ENCODE measurements at places on chromosomes 6 and 20.

- DNase-seq: no peak
Observed at GRCh38 chr6:25829375-25829774, 2.5 kb downstream of the SLC17A1 start.

DNA sequence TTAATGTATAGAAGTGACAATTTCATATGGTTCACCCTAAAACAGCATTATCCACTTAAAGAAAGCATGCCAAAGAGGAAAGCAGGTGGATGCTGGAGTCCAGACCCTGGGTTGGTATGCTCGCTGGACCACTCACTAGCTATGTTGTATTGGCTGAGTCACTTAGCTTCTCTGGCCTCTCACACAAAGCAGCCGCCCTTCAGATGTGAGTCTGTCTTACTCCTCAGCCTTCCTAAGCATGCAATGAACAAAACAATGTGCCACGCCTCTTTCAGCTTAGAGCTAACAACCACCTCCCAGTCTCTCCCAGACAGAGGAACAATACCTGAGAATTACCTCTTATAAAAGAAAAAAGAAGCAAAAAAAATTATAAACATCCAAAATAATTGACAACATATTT lies 29.4 kb downstream of the SIM1 start:
- DNase-seq: no peak

DNA sequence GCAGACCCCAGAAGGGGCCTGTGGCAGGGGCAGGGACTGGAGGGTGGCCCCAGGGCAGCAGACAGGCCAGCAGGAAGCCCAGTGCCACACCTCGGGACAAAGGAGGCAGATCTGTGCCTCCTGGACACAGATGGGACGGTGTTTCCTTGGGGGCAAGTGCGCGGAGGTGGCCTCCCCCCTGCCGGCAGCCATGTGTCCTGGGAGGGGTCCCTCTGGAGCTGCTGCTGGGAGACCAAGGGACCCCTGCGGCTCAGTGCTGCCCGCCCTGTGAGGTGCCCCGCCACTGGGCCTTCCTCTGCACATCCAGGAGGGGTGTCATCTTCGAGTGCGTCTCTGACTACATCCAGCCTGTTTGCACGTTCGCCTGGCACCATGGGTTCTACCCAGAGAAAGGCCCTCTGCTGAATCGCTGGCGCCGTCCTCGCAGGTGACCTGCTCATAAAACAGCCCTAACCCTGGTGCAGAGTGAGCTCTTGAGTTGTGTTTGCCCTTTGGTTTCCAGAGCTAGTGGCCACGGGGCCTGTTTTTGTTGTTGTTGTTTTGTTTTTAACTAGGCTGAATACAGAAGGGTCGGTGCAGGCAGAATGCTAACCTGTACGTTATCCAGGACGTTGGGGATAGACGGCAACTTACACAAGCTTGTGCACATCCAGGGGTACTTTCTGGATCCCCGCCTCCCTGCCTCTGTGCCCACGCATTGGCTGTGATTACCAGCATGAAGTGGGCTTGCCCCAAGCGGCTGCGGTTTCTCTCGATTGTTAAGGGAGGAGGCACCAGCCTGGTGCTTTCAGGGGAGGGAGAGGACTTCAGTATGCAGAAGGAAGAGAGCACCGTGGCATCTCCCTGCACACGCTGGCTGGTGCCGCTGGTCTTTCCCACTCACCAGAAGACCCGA lies 1.3 kb upstream of the KCNQ2 start:
- DNase-seq: no peak

DNA sequence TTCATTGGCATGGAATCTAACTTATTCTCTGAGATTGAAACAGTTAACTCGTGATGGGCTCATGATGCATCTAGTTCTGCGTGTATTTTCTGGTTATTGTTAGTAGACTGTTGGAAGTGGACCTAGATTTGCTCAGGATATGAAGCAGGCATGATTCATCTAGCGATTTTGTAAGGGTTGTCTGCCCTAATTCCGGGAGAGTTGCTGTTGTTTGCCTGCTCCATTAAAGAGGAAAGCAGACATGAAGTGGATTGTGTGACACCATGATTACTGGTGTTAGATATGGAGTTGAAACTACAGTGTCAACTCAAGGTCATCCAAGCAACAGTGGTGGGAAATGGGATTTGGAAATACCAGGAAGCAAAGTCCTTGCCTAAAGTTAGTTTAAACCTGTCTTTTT lies 41.0 kb downstream of the SOX4 start:
- no peak for DNase-seq

GRCh38 chr6:37232430-37233017 lies 25.0 kb upstream of the TBC1D22B start:
- no peak for DNase-seq

DNA sequence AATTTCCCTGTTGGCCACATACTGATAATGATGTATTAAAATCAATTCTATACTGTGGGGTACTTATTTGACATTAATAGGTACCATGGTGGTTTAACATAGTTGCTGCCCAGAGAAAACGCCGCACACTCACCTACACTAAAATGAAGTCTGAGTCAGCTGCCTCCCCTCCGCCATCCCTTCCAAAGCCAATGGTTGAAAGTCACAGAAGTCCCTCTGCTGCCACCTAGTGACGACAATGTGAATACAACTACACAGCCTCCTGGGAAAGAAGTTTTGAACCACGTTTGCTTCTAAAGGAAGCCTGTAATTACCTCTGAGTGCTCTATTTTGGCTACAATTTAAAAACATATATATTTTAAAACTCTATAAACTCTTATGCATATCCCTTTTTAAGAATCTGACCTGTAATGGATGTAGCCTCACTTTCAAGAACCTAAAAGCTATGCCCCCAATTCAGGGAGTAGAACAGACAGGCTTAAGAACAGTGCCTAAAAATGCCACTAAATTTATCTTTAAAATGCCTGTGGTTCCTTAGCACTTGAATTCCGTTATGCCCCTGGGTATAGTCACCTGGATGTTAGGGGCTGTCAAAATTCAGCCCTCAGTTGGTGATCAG lies 20.6 kb upstream of the ECI2 start:
- DNase-seq: peak; percentile 58

DNA sequence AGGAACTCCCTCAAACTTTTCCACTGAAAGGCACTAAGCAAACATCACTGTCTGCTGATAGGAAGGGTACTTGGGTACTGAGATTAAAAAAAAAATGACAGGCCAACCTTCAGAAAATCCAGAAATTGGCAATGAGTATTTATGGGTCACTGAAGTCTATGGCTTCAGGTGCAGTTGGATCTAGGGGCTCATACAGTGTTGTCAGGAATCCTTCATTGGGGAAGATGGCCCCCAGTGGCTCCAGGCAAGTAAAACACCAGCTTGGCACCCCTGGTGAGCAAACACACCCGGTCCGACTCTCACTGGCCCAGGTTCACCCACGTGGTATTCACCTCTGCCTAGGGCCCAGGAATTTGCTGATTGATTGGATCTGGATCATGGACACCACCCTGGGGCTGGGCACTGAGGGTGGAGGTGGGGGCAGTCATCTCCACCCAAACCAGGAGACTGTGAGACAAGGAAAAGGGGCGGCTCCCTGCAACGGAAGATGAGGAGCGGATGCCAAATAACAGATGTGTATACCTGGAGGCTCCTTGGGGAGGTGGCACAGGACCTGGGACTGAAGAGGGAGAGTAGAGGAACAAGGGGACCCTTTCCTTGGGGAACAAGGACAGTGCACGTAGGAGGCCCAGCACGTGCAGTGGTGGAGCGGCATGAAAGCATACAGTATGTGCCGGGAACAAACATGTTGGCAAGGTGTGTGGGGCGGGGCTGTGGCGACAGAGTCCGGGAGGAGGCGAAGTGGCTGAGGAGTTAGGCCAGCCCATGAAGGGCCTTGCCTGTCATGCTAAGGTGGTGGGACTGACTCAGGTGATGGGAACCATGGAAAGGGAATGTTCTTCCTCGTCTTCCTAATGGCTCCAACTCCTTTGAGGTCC lies 4.7 kb downstream of the SLC2A10 start:
- DNase-seq: no peak

DNA sequence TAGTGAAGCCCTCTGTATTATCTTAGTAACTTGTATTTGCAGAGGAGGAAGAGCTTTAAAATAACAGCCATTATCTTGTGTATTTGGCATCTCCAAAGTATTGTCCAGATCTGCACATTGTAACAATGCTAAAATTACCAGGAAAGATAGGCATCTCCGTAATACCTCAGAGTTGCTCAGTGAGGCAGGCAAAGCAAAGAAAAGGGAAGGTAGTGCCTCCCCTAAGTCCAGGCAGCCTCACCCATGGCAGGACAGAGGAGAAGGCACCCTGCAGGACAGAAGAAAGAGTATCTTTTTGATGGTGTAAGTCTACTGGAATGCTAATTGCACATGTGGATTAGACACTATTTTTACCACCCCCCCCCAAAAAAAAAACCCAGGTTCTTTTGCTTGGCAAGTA lies 13.6 kb upstream of the SSTR4 start:
- no peak for DNase-seq

DNA sequence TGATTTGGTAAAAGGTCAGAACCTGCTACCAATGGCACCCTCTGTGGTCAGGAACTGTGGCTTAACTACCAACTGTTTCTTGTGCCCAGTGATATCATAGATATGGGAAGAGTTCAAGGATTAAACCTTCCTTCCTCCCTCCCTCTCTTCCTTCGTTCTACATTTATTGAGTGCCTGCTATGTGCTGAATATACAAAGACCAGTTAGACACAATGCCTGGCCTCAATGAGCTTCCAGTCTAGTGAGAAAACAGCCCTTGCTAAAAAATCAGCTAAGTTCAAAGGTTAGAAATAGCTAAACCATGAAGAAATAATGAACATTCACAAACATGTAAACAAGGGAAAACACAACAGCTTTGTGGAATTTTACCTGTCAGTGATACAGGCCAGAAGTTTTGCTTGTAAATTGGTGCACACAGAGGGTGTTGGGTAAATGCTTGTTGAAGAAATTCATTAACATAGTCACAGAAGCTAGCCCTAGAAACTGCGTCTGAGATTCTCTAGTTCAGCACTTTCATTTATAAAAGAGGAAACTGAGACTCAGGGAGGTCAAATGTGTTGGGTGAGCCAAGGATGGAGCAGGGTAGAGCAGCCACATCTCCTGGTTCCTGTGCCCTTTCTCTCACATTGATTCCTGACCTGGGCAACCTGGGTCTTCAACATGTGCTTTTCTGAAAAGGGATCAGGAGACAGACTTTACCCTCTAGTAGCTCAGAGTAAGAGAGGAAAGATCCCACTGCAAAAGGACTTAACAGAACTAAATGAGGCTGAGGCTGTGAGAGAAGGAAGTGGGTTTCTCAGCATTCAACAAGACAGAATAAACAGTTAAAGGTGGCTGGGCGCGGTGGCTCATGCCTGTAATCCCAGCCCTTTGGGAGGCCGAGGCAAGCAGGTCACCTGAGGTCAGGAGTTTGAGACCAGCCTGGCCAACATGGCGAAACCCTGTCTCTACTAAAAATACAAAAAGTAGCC lies 14.4 kb upstream of the FOXO3 start:
- no peak for DNase-seq

DNA sequence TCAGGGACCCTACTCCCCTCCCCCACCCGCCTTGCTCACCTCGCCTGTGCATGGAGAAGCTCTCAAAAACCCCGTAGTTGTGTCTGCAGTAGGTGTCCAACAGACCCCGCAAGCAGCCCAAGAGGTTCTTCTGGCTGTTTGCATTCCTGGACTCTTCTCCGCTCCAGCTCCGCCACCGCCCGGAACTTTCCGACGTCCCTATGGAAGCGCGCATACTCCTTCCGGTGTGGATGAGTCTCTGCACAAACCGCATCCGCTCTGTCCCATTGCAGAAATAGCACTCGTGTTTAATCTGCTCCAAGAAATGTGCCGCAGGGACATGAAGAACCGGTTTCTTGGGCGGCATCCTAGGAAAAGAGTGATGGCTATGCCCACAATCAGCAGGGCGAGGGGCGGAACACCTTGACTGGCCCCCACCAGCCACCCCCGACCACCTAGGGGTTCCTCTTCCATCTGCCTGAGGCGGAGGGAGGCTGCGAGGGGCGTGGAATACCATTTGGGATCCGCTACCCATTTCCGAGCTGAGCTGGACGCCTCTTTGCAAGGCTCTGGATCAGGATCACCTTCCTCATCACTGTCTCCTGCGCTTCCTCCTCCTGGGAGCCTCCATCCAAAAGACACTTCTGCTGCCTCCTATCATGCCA lies 20.2 kb downstream of the HLA-DRA start:
- no peak for DNase-seq

DNA sequence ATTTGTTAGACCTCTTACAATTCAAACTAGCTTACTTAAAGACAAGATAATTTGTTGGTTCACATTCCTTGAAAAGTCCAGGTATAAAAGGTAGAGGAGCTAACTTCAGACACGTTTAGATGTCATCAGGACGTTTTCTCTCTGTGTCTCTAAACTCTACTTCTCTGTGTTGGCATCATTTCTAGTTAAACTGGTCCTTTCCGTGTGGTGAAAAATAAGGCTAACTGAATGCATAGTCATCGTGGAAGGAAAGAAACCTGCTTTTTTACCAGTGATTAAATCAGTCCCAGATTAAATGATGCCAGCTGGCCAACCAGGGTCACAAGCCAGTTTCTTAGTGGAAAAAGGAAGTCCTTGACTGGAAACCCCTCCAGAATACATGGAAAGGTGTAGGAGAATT lies 168.4 kb upstream of the AHI1 start:
- no peak for DNase-seq

GRCh38 chr20:22307409-22307808 lies 277.0 kb downstream of the FOXA2 start:
- DNase-seq: no peak

- no peak for DNase-seq
Observed at GRCh38 chr20:3734111-3734843, 1.8 kb downstream of the HSPA12B start.

DNA sequence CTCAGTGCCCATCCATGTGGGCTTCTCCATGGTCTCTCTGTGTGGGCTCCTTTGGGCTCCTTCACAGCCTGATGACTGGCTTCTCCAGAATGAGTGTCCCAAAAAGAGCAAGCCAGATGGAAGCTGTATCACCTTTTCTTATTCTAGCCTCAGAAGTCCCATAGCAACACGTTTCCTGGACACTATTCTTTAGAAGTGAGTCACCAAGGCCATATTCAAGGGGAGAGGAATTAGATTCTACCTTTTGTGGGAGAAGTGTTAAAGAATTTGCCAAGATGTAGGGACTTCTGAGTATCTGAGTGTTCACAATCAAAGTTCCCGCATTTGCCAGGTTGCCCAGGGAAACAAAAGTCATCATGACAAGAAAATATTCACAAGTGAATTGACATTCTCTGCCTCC lies 20.7 kb upstream of the TBC1D22B start:
- DNase-seq: no peak

- no peak for DNase-seq
Observed at GRCh38 chr6:25318589-25318988, 39.4 kb downstream of the CARMIL1 start.

DNA sequence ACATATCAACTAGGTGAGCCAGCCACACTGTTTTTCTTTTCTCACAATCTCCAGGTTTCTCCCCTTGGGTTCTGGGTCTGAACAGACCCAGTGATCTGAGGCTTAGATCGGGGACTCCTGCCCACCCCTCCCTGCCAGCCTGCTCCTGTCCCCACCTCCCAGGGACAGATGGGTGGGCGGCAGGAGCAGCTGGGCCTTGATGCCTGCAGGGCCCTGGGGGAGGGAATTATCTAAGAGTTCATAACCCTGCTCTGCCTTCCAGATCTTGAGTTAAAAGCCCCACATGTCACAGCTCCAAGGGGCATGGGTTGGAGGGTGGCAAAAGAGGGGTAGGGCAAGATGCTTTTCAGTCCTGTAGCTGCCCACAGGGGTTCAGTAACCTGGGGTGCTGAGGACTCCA lies 5.2 kb upstream of the XKR7 start:
- no peak for DNase-seq

- DNase-seq: no peak
Observed at GRCh38 chr6:150632785-150633485, 33.2 kb downstream of the PLEKHG1 start.
